ENCODE measurements at places on chromosomes 2 and 18. TPM values are rescaled to one million over a fixed set of nuclear protein-coding genes. Genes with fewer than 3 reads are reported as not detected.
A peak's percentile ranks its signal among the peaks of the same experiment; 100 is the strongest.

DNA sequence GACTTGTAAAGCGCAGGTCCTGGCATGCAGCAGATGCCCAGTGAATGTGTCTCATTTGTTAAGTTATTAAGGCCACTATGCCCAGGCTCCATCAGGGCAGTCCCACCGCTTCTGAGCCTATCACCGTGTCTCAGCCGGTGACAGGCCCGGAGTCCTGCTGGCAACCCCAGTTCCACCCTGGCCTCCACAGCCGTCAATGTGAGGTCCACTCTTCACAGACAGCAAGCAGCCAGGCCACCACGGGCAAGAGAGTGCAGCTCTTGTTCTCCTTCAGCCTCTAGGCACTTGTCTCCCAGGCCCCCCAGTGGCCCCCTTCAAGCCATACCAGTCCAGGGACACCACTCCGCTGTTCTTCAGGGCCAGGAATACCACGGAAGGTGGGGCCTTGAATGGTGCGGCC is 22.6 kb downstream of the CFAP65 start:
- DNase-seq, result no peak

DNA sequence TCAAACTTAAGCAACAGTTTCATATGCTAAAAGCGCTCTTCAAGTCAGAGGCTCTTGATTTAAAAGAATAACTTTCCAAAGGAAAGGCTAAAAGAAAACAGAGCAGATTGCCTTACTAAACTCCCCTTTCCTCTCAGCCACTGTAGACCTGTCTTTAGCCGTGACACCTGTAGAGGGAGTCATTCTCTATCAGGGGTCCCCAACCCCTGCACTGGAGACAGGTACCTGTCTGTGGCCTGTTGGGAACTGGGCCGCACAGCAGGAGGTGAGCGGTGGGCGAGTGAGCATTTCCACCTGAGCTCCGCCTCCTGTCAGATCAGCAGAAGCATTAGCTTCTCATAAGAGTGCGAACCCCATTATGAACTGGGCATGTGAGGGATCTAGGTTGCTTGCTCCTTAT is 9.6 kb downstream of the SLC14A1 start:
- DNase-seq, result no peak

DNA sequence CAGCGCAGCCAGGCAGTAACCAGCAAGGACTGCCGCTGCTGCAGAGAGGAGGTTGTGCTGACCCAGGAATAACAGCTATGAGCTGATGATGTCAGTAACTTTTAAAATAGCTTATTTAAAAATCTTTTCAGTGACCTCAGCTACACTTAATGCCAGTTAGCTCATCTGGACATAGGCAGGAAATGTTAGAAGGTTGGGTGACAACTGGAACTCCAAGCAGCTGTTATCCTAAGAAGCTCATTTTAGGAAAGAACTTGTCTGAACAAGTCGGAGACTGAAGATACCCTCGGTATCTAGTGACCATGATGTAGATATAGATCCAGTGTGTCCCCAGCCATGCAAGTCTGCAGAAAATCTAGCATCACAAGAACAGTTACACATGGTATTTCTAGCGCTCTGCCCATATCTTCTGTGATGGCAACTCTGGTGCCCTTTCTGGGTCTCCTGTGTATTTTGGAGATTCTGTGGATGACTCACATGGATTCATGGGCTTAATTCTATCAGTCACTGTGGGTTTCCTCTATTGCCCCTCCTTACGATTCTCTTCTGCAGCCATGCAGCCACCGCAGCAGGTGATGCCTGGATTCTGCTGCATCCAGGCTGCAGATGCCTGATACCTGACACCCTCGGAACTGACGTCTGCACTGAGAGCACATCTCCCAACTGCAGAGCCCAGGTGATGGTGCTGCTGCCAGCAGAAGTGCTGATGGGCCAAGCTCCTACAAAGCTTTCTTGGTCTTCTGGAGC is 19.8 kb upstream of the PLEK start:
- no peak for DNase-seq

GRCh38 chr2:191443446-191443845 is 198.2 kb downstream of the MYO1B start:
- no peak for DNase-seq

DNA sequence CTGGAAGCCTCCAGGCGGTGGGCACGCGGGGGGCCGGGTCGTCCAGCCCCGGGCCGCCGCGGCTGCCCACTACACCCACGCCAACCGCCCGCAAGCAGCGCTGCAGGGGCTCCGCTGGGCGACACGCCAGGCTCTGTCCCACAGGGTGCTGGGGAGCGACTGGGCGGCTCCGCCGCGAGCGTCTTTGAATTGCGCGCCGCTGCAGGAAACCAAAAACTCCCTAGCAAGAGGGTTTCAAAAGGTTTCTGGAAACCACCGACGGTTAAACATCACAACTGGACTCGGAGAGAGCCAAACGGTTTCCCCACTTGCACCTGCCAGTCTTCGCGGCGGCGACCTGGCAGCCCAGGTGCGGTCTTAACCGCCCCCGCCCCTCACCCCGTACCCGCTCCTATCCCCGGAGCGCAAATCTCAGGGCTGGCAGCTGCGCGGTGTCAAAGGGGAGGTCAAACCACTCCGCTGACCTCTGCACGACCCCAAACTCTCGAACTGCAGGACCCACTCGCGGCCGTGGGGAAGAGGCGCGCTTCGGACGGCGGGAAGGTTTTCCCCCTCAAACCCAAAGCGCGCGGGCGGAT is 1.0 kb downstream of the CXCR4 start:
- no peak for DNase-seq

GRCh38 chr2:9137379-9138150 is 69.0 kb upstream of the ASAP2 start:
- DNase-seq, result no peak

GRCh38 chr18:59070181-59070912 is 69.3 kb upstream of the SEC11C start:
- DNase-seq, result peak; percentile 73

GRCh38 chr2:99421469-99421868 is 68.3 kb downstream of the REV1 start:
- DNase-seq, result no peak

DNA sequence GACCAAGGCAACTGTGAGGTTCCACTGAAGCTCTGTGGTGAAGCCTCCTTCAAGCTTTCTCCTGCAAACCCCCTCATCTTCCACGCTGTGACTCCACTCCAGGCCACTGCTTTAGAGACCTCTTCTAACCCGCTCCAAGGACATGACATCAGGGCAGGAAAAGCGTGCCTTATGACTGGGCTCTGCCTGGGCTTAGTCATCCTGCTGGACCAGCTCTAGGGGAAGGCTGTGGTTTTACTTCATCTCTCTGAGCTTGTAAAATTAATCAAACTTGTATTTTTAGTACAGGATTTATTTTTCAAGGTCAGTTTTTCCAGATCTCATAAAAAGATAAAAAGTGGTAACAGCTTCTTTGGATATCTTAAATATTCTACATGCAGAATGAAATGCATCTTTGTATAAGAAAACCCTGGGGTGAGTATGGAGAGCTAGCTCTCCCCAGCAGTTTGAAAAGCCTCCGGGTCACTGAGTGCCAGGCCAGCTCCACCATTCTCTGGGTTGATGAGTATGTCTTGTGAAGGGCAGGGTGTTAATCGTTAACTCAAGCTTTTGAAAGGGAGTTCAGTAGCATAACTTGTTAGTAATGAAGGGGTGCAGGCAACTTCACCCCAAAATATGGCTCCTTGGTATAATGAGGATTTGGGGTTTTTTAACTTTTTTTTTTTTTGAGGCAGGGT is 33.1 kb upstream of the YPEL5 start:
- DNase-seq, result no peak

GRCh38 chr2:138267902-138268254 is 233.7 kb upstream of the SPOPL start:
- DNase-seq, result no peak

DNA sequence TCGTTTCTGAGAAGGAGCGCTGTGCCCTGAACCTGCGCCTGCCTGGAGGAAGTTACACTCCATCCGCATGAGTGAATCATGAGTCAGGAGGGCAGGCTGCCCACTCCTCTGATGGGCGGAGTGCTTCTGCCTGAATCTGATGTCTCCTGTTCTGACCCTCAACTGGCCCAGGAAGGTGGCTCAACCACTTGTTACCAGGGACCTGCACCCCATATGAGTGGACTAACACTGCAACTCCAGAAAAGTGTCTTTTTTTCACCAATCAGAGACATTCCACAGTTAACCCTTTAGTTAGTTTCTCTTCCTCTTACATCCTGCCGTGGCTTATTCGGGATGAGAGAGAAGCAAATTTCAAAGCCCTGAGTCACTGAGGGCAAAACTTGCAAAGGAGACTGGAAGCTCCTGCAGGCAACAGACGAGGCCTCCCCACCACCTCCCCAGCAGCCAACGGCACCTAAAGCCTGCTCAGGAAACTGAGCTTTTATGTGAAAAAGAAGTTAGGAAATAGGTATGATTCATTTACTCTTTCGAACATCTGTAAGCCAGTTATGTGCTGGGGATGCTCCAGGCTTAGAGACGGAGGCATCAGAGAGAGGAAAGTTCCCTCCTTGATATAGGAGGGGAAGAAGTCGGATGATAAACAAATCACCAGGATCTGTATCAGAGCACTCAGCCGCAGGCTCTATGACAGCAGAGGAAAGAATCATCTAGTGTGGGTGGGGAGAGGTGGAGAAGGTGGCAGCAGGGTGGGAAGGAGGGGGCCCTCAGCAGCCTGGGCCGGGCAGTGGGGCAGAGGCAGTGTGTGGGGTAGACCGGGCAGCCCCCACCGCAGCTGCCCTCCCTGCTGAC is 30.9 kb downstream of the MBP start:
- no peak for DNase-seq

DNA sequence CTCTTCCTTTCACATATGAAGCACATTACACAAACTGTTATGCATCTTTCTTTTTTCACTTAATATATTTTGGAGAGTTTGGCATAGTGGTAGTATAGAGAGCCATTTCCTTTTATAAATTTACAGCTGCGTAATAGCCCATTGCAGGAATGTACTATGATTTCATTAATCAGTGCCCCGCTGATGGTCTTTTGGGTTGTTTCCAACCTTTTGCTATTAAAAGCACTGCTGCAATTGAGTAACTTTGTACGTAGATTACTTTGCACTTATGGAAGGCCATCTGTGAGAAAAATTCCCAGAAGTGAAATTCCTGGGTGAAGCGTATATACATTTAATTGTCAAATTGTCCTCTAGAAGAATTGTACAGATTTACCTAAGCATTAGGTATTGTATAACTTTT is 565.3 kb upstream of the ZNF804A start:
- no peak for DNase-seq

DNA sequence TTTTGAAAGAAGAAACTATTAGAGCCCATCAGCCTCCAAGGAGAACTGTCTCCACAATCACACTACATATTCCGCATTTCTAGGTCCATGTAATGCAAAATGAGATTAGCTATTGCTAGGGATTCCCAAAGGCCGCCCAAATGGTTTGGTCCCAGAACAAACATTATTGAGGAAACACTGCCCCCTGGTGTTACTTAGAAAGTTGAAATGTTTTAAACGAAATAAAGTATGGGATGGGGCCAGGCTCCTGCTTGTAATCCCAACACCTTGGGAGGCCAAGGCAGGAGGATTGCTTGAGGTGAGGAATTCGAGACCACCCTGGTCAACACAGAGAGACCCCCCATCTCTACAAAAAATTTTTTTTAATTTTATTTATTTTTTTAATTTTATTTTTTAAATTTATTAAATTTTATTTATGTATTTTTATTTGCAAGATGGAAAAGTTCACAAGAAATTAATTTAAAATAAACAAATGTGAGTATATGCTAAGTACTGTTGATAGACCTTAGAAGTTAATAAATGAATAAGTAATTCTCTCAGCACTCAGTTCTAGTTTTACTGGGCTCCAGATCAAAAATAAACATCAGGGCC is 5.5 kb downstream of the NHEJ1 start:
- DNase-seq, result peak; percentile 60

- DNase-seq, result no peak
These were observed 13.0 kb downstream of the IL18R1 start for GRCh38 chr2:102368461-102369109.

DNA sequence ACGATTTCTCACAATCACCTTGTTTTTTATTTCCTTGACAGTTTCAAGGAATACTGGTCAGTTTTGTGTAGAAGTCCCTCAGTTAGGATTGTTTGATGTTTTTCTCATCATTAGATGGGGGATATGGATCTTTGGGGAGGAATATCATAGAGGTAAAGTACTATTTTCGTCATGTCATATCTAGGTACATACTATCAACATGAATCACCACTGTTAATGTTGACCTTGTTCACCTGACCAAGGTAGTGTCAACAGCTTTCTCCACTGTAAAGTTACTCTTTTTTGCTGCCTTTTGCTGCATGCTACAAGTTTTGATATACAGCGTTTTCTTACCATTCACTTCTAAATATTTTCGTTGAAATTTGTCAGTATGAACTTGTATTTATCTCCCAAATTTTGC is 32.7 kb downstream of the NLRC4 start:
- no peak for DNase-seq

DNA sequence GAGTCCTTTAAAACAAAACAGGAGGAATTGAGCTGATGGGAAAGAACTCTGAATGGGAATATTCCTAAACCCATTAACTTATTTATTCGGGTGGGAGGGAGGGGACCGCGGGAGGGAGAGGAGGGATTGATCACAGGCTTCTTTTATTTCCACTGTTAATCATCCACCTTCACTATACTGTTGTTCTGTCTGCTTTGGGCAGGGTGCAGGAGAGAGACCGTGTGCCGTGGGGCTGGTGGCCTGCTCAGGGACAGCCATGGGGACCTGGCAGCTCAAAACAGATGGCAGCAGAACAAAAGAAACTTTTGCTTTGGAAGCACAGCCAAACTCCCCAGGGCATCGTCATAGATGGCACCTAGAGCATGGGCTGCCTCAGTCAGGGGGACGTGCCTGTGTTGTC is 195.3 kb downstream of the MGAT5 start:
- DNase-seq, result no peak

DNA sequence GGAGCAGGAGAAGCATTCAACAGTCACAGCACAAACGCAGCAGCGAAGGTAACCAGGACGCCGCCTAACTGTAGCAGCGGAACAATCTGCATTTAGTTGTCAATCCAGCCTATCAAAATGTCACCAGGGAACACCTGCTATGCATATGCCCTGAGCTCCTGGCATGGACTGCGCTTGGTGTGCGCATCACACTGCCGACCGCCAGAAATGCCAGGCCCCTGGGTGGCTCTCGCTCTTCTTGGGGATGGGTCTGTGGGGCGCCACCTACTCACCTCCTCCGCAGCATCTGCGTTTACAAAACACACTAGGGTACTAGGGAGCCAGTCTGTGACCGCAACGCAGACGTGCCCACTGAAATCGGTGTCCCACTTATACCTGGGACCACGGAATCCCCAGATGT is 31.7 kb downstream of the ZNF516 start:
- DNase-seq, result no peak

GRCh38 chr2:212117926-212118325 is 420.7 kb downstream of the ERBB4 start:
- no peak for DNase-seq

DNA sequence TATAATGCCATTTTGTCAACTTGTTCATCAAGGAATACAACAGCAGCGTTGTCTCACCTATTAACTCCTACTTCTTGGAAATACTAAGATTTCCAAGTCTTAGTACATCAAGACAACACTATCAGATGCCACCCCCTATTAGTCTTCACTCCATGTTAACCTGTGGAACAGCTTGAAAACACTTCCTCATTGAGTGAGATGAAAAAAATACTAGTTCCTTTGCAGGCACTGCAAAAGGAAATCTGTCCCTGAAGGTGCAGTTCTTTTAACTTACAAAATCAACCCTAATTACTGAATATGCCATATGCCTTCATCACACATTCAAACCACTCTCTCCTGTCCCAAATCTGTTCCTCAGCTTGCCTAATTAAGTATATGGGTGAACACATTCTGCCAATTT is 4.0 kb downstream of the CWC22 start:
- DNase-seq, result no peak

Gene PSTPIP2
- 9.8 TPM for polyA plus RNA-seq

Gene COLEC11
- 1.6 TPM for polyA plus RNA-seq

Gene IGFBP2
- polyA plus RNA-seq, result 214 TPM

Gene COBLL1
- polyA plus RNA-seq, result 117 TPM

Gene LCT
- polyA plus RNA-seq, result 0.03 TPM

Gene SNTG2
- polyA plus RNA-seq, result 3.2 TPM

Gene ATP6V1B1
- 67.3 TPM for polyA plus RNA-seq

All from right renal cortex interstitium (tissue), 3 donors.